ENCODE measurements at places on chromosomes 16 and 17. TPM values are rescaled to one million over a fixed set of nuclear protein-coding genes. Genes with fewer than 3 reads are reported as not detected.

- no peak overlapping the region for H3K4me3 ChIP-seq
- no peaks in the 10 kb centered on the region for H3K4me1 ChIP-seq
- H3K27ac ChIP-seq = no peak overlapping the region
- no peaks in the 10 kb centered on the region for H3K36me3 ChIP-seq
Observed at GRCh38 chr17:45641541-45641940, 142.6 kb upstream of the CRHR1 start.

Gene LRRC37A2
- total RNA-seq = 10.3 TPM

Gene OTOP3
- not detected for total RNA-seq

DNA sequence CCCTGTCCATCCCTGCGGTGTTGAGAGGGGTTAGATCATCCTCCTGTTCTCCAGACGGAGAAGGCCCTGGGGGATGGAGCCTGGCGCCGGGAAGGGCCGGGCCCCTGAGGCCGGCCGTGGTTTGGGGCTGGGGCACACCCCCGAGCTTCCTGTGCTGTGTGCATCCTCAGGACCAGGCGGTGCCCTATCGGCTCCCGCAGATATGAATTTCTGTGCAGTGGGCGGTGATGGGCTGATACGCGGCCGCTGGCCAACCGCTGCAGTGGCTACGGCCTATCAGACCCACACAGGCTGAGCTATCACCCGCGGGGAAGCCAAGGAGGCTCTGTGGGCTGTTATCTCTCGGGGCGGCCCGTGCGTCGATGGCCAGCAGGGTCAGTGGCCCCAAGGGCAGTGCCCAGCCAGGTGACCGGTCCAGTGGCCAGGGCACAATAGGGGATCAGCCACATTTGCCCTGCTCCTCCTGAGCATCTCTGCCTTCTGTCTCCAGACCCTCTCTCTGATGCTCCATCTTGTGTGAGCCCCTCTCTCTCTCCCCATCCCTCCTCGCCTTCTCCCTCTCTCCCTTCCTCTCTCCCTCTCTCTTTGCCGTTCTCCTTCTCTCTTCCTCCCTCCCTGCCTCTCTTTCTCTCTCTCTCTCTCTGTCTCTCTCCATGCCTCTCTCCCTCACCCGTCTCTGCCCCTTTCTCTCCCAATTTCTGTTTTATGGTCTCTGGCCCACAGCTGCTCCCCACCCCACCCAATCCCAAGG, 38.7 kb downstream of the ZFPM1 start:
- DNase-seq = no peak
- no peaks in the 10 kb centered on the region for H3K27me3 ChIP-seq
- no peaks in the 10 kb centered on the region for H3K36me3 ChIP-seq
- no peak overlapping the region for H3K4me3 ChIP-seq
- no peak overlapping the region for H3K27ac ChIP-seq

DNA sequence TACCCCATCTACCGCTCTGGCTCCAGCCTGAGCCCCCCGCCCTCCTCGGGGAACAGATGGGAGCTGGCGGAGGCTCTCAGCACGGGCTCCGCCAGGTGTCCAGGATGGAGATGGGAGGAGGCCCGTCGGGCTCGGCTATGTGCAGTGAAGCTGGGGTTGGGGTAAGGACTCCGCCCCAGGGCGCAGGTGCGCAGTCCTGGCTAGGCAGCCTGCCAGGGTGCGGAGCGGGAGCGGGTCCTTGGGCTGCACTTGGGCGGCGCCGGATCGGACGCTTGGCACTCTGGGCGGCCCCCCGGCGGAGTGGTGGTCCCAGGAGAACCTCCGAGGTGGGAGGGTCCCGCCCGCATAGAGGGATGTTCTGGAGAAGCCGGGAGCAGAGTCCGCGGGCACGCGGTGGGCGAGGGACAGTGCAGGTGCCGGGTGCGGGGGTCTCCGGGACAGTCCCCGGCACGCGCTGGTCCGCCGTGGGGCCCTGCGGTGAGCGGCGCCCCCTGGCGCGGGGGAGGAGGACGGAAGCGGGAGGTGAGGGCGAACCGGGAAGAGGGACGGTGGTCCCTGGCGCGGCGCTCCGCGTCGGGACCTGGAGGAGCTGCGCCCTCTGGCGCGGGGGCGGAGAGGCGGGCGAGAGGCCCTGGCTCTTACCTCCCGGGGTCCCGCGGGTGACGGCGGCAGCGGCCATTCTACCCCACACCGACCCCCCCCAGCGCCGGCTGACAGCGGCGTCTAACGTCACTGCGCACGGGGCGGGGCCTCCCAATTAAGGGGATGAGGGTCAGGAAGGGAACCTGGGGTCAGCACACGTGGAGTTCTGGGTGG, at the start of gene CAMTA2:
Gene CAMTA2 (minus strand): TSS at position 725 of the 816 bp plus-strand sequence. CDS start 1,453 bp downstream, outside the sequence.
- H3K36me3 ChIP-seq = no peaks in the 10 kb centered on the region
- H3K27ac ChIP-seq = peak within 1 kb of the TSS; percentile 97
- H3K4me1 ChIP-seq = peaks cover 11% of the 10 kb centered on the region
- peak within 1 kb of the TSS; percentile 51 for H3K4me3 ChIP-seq
- H3K27me3 ChIP-seq = no peaks in the 10 kb centered on the region

GRCh38 chr16:58418601-58419000, 26.3 kb downstream of the GINS3 start:
- no peaks in the 10 kb centered on the region for H3K27me3 ChIP-seq
- no peaks in the 10 kb centered on the region for H3K4me1 ChIP-seq
- no peak for DNase-seq
- no peak overlapping the region for H3K27ac ChIP-seq

DNA sequence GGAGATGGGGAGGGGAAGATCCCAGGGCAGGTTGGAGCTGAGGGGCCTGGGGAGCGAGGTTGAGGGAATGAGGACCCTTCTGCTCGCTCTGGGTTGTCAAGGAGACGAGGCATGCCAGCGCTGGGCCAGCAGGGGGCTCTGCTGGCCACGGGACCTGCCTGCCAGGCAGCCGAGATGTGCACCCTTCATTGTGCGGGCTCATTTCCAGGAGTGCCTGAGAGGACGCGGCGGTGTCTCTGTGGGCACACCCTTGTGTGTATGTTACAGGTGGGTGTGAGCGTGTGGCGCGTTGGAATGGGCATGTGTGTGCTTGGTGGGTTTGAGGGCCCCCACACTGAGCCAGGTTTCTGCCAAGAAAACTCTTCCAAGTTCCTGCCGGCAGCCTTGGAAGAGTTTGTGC, 15.9 kb downstream of the ARHGAP23 start:
- H3K27me3 ChIP-seq = no peaks in the 10 kb centered on the region
- DNase-seq = peak; percentile 76
- no peaks in the 10 kb centered on the region for H3K4me1 ChIP-seq
- H3K36me3 ChIP-seq = no peaks in the 10 kb centered on the region
- H3K4me3 ChIP-seq = no peak overlapping the region
- no peak overlapping the region for H3K27ac ChIP-seq

Gene EVPLL
- not detected for total RNA-seq

GRCh38 chr16:18037051-18037450, 299.5 kb downstream of the NPIPA8 start:
- H3K36me3 ChIP-seq = no peaks in the 10 kb centered on the region
- DNase-seq = no peak
- H3K27ac ChIP-seq = no peak overlapping the region
- H3K27me3 ChIP-seq = no peaks in the 10 kb centered on the region

DNA sequence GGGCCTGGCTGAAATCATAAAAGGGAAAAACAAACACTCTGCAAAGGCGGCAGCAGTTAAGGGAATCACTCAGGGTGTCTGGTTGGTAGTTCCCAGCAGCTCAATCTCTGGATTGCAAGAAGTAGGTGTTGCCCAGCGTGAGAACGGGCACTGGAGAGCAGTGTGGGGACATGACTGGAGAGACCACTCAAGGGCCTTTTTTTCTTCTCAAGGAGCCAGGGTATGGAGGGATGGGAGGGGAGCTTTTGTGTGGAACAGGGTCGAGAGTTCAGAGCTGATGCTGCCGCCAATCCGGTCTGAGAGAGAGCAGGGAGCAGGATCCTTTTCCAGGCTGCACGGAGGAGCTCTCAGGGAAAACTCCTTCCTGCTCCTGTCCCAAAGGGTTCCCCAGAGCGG, 15.2 kb downstream of the SCNN1B start:
- H3K27ac ChIP-seq = no peak overlapping the region
- no peaks in the 10 kb centered on the region for H3K4me1 ChIP-seq
- H3K36me3 ChIP-seq = no peaks in the 10 kb centered on the region

DNA sequence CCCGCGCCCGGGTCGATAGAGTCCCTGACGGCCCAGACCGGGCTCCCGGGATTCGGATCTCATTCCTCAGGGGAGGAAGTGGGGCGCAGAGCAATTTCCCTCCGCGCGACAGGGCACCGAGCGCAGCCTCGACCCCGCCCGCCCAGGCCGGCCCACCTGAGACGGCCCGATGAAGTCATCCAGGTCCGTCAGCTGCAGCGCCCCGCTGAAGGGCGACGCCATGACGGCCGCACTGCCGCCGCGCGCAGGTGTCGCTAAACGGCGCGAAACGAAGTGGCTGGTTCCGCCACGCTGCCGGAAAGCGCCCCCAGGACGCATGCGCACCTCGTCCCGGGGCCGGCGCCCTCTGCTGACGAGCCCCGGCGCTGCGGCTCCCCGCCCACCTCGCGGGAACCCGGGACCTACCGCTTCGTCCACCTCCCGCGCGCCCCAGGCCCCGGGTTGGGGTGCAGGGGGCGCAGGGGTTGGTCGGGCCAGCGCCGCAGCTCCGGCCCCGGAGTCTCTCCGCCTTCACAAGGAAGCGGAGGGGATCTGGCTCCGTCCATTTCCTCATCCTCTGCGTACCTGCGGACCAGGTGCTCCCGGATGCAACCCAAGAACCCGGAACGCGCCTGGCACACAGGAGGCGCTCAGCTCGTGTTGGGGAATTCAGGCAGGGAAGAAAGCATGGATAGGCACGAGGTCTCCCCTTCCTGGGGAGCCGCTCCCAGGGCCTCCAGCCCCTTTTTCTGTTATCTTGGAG, at the start of gene CIAO3:
Gene CIAO3 (minus strand): TSS at position 234 of the 742 bp plus-strand sequence. CDS start 12 bp downstream, at position 222.
- H3K4me1 ChIP-seq = peaks cover 9% of the 10 kb centered on the region
- H3K27me3 ChIP-seq = no peaks in the 10 kb centered on the region
- no peak within 1 kb of the TSS for H3K27ac ChIP-seq
- no peaks in the 10 kb centered on the region for H3K36me3 ChIP-seq

Gene G6PC1
- total RNA-seq = 1.7 TPM

DNA sequence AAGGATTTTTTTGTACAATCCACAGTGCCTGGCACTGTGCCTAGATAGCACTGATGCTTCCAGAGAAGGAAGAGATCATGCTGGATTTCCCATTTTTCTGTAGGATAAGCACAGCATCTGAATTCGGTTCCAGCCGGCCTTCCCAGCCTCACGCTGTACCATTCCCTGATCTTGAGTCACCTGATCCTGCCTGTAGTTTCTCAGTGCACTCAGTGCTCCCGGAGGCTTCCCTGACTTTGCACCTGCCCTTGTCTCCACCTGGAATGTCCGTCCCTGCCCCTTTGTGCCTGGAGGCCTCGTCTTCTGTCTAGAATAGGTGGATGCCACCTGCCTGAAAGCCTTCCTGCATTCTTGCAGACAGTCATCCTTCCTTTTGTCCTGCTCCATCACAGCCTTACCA, 179.9 kb downstream of the CCDC182 start:
- H3K27ac ChIP-seq = no peak overlapping the region
- no peak overlapping the region for H3K4me3 ChIP-seq
- no peak for DNase-seq

DNA sequence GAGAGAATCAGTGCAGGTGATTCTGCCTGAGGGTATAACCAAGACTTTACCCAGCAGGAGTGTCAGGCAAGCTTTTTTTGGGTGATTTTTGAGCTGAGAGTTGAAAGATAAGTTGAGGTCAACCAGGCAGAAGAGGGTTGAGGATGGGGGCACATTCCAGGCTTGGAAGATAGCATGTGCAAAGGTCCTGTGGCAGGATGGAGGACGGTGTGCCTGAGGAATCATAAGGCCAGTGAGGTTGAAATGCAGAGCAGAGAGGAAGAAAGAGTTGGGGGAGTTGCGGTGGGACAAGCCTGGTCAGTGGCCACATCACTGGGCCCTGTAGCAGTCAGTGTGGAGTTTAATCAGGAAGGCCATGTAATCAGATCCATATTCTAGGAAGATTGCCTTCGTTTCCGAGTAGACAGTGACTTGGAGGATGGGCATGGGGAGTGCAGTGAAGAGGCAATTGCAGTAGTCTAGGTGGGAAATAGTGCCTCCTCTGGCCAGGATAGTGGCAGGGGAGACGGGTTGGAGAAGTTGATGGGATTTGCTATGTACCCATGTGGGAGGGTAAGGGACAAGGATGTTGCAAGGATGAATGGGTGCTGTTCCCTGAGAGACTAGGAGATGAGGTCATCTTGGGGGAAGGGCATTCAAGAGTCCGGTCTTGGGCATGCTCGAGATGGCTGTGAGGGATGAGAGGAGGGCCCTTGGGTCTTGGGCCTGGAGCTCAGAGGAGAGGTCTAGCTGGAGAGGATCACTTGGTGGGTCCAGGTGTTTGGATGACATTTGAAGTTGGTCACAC, 3.9 kb downstream of the PLEKHG4 start:
- peaks cover 11% of the 10 kb centered on the region for H3K4me1 ChIP-seq
- H3K36me3 ChIP-seq = no peaks in the 10 kb centered on the region
- no peak overlapping the region for H3K4me3 ChIP-seq
- H3K27me3 ChIP-seq = no peaks in the 10 kb centered on the region

Gene CBLN1
- total RNA-seq = 2.6 TPM

- no peaks in the 10 kb centered on the region for H3K27me3 ChIP-seq
- no peaks in the 10 kb centered on the region for H3K36me3 ChIP-seq
- no peak overlapping the region for H3K27ac ChIP-seq
- no peak for DNase-seq
- no peak overlapping the region for H3K4me3 ChIP-seq
- no peaks in the 10 kb centered on the region for H3K4me1 ChIP-seq
Observed at GRCh38 chr17:56309897-56310296, 156.6 kb downstream of the ANKFN1 start.

GRCh38 chr16:86982912-86983311, 334.3 kb downstream of the C16orf95 start:
- no peaks in the 10 kb centered on the region for H3K36me3 ChIP-seq
- H3K4me3 ChIP-seq = no peak overlapping the region
- H3K27me3 ChIP-seq = no peaks in the 10 kb centered on the region
- no peak overlapping the region for H3K27ac ChIP-seq
- H3K4me1 ChIP-seq = no peaks in the 10 kb centered on the region
- no peak for DNase-seq

- peak overlapping the region; percentile 24 for H3K27ac ChIP-seq
- no peaks in the 10 kb centered on the region for H3K36me3 ChIP-seq
- peaks cover 3% of the 10 kb centered on the region for H3K4me1 ChIP-seq
- DNase-seq = peak; percentile 69
- H3K27me3 ChIP-seq = no peaks in the 10 kb centered on the region
Observed at GRCh38 chr17:43372273-43372911, 26.4 kb upstream of the ARL4D start.

DNA sequence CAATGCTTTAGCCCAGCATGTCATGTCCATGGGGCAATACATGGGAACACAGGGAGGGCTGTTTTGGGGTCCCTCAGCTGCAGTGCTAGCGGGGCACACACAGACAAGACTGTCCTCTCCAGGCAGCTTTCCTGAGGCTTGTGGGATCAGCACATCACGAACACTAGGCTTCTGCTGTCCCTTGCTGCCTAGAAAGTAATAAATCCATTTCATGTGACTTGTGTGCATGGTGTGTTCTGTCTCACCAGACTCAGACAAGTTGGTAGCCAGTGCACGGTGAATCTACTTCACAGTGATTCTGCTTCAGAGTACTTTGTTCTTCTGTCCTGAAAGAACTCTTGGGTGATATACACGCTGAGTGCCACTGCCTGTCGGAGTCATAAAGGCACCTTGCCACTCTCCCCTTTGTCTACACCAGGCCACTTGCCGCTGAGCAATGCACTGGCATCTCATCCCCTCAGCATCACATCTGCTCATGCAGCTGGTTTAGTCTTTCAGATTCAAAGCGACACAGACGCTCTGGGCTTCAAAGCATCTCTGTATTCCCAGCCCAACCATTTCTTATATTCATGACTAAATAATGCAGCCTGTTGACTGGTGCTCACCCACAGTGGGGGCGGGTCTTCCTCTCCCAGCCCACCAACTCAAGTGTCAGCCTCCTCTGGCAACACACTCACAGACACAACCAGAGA, 95.2 kb upstream of the COX10 start:
- H3K4me3 ChIP-seq = no peak overlapping the region
- no peak overlapping the region for H3K27ac ChIP-seq
- DNase-seq = no peak
- H3K27me3 ChIP-seq = no peaks in the 10 kb centered on the region

Gene IGF2BP1
- not detected for total RNA-seq

Measured in ovary (tissue), 10 donors.